ENCODE measurements at places on chromosomes 12 and 14.

DNA sequence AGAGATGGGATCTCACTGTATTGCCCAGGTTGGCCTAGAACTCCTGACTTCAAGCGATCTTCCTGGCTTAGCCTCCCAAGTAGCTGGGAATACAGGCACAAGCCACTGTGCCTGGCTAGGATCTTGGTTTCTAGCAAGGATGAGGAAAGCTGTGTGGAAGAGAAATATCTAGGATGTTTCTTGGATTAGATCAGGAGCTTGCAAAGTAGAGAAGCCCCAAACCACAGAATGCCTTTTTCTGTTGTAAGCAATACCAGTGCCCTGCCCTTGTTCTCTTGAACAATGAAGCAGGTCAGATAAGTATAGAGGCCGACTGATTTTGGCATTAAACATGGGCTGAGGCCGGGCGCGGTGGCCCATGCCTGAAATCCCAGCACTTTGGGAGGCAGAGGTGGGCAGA lies 44.3 kb upstream of the STRN3 start:
- DNase-seq = no peak

GRCh38 chr14:96681829-96682228 lies 115.4 kb upstream of the VRK1 start:
- DNase-seq = no peak

GRCh38 chr14:74976264-74977113 lies 21.1 kb upstream of the PGF start:
- no peak for DNase-seq

DNA sequence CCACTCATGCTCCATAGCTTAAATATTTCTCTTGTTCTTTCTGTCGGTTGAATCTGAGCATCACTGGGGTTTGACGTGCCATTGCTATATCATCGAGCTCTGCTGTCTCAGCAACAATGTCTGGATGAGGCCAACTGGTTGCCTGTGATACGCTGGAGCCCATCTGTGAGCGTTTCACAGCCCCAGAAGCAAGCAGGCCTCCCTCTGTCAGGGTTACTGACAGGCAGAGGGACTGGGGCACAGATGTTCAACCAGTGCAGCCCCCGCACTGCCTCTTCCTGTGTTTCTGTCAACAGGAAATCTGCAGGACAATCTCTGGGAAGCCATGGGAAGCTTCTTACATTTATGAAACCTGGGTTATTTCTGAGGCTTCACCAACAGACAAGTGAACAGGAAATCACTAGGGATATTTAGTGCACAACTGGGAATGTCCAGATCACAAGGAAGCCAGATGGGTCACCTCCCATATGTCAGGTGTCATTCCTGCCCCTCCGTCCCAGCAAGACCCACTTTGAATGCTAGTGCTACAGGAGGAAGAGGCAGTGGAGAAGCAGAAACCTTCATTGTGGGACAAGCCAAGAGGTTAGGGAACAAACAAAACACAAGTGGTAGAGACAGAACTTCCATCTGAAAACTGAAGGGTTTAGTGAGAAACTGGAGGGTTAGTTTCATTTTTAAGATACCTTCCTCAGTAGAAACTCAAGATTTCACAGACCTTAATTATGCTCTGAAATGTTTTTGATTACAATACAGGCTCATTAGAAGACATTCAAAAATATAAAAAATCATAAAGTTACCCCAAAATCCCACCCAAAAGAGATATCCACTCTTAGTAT lies 24.1 kb downstream of the DMAC2L start:
- no peak for DNase-seq

GRCh38 chr14:100076133-100076532 lies 10.9 kb downstream of the EVL start:
- no peak for DNase-seq

DNA sequence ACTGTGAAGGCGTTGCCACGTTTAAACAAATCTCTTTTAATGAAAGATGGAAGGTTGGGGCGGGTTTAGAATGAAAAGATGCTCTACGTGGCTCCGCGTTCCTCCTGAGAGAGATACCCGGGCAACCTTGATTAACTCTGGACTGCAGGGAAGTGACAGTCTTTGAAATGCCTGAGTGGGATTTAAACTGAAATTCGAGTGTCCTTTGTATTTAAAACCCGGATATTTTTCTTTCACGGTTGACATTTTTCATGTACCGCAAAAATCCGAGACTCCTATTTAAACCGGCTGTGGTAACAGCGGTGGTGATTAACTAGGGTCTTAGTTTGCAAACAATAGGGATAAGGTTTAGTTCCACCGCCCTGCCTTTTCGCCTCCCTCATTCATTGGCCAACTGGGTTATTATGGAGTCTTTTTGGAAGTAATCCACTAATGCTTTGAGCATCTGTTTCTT lies 707 bp downstream of the G2E3 start:
- DNase-seq = no peak

DNA sequence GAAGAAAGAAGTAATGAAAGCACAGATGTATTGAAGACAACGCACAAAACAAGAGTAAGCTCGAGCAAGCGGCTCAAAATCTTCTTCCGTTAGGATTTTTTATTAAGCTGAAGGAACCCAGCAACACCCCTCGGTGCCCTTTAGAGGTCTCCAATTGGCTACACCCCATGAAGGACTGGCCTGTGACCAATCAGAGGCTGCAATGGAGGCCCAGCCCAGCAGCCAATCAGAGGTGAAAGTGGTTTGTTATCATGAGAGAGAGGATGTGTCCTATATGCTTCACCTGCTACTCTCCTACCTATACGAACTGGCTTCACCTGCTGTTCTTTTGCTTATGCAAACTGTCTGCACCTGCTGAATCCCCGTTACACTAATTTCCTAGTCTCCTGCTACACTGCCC lies 358.8 kb downstream of the C12orf50 start:
- no peak for DNase-seq

GRCh38 chr12:18706798-18707197 lies 31.0 kb downstream of the PLCZ1 start:
- DNase-seq = no peak

DNA sequence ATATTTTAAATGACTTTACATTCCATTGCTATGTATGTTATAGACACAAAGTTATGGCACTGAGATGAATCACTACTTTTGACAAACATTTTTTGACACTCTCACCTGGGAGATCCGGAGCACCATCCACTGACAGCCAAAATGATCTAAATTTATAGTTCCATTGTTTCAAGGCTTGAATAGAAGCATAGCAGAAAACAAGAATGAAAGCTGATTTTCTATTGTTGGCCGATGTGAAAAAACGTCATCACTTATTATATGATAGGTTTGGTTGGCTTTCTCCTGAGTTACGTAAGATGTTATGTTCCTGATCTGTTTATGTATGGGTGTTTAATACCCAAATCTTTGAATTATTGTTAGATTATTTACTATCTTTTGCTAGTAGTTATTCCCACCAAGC lies 306.2 kb downstream of the PAWR start:
- no peak for DNase-seq

GRCh38 chr12:100737168-100737567 lies 57.4 kb upstream of the ANO4 start:
- no peak for DNase-seq

GRCh38 chr12:20567413-20567812 lies 127.7 kb upstream of the SLCO1C1 start:
- no peak for DNase-seq

GRCh38 chr14:23776296-23776695 lies 140.1 kb downstream of the DHRS2 start:
- no peak for DNase-seq

All from stimulated activated CD4-positive, alpha-beta T cell treated with anti-CD3 and anti-CD28 coated beads, TNF-alpha, amount 100 ng/mL, for 24 hours (primary cell).